ENCODE measurements at places on chromosomes 5 and 9.
A peak's percentile ranks its signal among the peaks of the same experiment; 100 is the strongest.

GRCh38 chr5:111548348-111548950 lies 36.1 kb upstream of the STARD4 start:
- no peak for DNase-seq

DNA sequence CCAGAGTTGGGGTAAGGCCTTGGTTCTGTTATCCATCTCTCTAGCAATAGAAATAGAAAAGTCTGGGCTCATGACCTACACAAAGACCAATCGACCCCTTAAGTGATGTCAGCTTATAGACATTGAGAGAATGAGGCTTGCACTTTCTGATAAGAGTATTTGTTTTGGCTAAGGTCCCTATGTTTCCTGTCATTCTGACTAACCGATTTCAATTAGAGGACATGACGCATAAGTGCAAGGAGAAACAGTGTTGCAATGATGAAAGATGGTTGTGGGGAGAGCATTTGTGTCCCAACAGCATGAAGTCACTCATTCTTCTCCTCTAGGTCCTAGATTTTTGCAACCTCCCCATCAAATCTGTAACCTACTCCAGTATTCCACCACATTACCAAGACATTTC lies 255.1 kb downstream of the MAT2B start:
- DNase-seq: no peak

DNA sequence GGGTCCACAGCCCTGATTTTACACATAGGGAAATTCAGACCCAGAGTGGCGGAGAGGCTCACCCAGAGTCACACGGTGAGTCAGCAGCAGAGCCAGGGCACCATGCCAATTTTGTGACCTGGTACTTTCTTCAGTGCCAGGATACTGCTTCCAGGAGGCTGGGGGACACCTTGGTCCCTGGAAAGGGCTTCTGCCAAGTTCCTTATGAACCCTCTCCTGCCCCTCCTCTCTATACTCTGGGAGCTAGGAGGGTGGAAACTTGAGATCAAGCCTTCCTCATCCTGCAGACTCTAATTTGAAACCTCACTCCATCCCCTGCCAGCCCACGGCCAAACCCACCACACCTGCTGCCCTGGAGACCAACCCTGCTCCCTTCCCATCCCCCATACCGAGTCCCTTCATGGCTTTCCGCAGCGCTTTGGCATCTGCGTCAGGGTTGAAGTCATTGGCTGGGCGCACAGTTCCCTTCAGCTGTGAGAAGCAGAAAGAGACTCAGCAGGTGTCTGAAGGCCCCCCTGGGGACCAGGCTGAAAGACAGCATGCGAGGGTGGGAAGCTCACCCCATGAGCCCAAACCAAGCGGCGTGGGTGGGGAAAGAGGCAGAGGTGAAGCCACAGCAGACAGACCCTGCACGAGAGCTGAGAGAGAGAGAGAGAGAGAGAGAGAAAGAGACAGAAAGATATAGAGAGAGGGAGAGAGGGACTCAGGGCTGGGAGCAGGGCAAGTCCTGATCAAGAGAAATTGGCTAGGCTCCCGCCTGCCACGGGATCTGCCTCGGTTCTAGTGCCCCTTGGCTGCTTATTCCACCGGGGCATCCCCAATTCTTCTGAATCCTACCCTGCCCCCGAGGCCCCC lies 33.5 kb downstream of the ANXA6 start:
- no peak for DNase-seq

- DNase-seq: no peak
Observed at GRCh38 chr5:141101059-141101458, 786 bp downstream of the PCDHB3 start.

- DNase-seq: no peak
Observed at GRCh38 chr5:10306806-10307205, 896 bp downstream of the CMBL start.

DNA sequence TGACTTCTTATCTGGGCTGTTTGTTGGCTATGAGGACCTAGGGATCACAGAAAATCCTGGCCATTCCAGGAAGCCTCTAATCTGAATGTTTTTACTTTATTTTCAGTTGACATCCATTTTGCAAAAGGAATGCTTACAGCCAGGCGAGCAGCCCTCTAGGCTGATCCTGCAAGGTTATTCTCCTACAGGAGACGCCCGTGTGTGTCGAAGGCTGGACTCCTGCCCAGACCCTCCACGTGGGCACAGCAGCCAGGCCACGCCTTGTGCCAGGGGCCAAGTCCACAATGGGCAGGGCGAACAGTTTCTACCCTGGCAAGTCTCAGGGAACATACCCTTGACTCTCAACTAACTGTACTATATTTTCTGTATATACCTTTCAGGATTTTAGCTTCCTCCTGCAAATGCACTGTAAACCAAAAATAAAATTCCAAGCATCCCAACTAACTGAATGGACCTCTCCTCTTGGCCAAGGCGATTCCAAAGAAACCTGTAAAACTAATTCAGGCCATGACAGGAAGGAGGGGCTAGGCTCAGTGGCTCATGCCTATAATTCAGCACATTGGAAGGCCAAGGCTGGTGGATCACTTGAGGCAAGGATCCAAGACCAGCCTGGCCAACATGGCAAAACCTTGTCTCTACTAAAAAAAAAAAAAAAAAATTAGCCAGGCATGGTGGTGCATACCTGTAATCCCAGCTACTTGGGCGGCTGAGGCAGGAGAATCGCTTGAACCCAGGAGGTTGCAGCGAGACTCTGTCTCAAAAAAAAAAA lies 5.7 kb downstream of the CMBL start:
- DNase-seq: no peak

GRCh38 chr5:36734422-36734821 lies 128.0 kb downstream of the SLC1A3 start:
- DNase-seq: no peak

GRCh38 chr9:131734165-131734610 lies 5.7 kb downstream of the RAPGEF1 start:
- DNase-seq: no peak

- DNase-seq: no peak
Observed at GRCh38 chr5:65916636-65917035, 9.7 kb upstream of the ERBIN start.

- no peak for DNase-seq
Observed at GRCh38 chr9:13983607-13984006, 330.3 kb downstream of the NFIB start.

DNA sequence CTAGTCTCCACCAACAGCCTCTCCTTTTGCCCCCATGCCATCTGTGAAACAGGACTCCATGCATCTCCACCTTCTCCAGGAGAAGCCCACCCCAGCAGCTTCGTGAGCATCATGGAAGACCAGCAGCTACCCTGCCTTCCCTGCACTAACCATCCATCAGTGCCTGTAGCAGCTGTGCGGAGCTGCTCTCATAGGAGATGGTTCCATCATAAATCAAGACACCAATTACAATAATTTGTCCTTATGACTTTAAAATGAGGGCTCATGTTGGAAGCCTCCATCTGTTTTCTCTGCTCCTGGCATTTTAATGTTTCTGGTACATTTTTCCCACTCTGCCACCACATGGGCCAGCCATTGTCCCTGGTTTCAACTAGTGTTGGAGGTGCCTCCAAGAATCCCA lies 69.9 kb downstream of the FGF1 start:
- DNase-seq: no peak

DNA sequence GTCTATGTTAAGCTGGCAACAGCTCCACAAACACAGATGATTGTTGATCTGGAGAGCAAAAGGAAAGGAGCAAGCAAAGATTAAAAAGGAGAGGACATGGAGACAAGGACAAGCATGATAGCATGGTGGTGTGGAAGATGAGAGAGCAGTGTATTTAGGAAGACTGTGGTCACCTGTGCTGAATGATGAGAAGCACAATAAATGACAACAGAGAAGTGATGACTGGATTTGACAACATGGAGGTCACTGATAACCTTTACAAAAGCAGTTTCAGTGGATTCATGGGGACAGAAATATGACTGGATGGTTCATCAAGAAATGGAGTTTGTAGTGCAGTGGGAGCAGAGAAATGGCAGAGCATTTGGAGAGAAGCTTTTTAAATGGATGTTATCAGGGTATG lies 20.2 kb downstream of the TTC33 start:
- DNase-seq: no peak

DNA sequence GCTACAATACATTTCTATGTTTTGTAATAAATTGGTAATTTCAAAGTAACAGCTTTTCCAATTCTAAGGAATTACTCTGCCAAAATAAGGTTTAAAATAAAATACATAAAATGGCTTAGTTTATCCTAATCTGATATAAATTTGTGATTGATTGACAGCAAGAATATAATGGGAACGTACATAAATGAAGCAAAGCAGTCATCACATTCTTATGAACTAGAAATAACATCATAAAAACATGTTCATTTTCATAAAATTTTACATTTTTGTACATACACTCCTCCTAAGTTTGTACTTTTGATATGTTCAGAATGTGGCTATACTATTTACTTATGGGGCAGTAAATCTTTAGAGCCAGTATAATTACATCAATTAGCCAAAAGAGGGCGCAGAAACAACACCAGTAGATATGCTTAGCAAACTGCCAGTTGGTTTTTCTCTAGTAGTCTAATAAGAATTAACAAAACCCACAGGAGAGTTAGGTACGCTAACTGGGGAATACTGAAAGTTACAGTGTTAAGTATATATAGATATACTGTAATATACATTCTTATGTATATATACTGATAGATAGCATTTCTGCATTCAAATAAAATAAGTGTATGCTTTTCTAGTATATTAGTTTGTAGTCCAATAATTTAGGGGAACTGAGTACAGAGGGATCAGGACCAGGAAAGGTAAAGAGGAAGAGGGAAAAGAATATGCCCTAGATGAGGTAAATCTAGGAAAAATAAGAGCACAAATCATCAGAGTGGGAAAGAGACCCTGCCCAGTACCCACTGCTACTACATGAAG lies 76.8 kb downstream of the ZDHHC21 start:
- DNase-seq: peak; percentile 17

GRCh38 chr9:128482186-128482585 lies 22.3 kb upstream of the GLE1 start:
- DNase-seq: no peak

GRCh38 chr5:1178529-1179382 lies 22.6 kb upstream of the SLC6A19 start:
- no peak for DNase-seq

GRCh38 chr5:137845472-137845871 lies 22.2 kb upstream of the MYOT start:
- no peak for DNase-seq

GRCh38 chr5:150642991-150643710 lies 2.7 kb downstream of the SYNPO start:
- no peak for DNase-seq

- no peak for DNase-seq
Observed at GRCh38 chr9:70093944-70094343, 50.3 kb downstream of the MAMDC2 start.

GRCh38 chr5:122400938-122401337 lies 88.9 kb downstream of the SNCAIP start:
- DNase-seq: no peak

- DNase-seq: no peak
Observed at GRCh38 chr5:57452885-57453284, 29.7 kb downstream of the ACTBL2 start.

DNA sequence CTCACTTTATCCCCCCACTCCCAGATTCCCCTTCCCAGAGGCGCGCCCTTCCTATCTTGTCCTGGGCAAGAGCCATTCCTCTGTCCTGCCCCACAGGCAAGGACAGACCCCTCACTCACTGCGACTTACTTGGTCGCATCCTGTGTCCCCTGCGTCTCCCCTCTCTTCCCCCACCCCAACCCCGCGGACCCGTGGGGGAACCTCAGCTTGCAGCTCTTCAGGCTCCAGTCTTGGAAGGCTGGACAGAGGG lies 542 bp downstream of the GGTA1 start:
- no peak for DNase-seq

DNA sequence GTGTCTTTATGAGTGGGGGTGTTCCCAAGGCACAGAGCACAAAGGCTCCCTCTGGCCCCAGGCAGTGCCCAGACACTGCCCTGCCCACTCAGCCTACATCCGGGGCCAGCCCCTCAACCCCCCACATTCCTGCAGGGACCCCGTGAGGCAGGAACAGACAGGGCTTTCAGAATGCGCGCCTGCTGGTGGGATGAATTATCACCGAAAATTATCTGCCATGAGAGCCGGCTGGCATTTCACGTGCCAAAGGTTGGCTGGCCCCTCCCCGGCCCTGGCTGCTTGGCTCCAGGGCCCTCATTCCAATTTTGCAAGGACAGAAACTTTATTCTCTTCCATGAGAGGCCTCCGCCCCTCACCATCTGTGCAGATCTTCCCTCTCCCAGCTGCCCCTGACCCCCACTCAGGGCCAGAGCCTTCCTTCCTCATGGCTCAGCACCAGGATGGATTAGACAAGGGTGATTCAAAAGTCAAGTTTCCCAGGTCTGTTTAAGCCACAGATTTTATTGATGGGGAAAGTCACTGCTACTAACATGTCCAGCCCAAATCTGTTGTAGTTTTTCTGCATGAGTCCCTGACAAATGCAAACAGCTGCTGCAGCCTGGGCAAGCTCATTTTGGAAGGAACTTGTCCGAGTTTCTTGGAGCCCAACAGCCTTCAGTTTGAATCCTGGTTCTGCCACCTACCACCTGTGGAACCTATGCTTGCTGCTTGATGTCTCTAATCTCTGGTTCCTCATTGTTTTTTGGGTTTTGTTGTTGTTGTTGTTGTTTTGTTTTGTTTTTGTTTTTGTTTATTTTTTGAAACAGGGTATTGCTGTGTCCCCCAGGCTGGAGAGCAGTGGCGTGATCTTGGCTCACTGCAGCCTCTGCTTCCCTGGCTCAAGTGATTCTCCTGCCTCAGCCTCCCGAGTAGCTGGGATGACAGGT lies 32.3 kb upstream of the WDR38 start:
- no peak for DNase-seq

- no peak for DNase-seq
Observed at GRCh38 chr9:121966706-121967105, 126.4 kb downstream of the TTLL11 start.

DNA sequence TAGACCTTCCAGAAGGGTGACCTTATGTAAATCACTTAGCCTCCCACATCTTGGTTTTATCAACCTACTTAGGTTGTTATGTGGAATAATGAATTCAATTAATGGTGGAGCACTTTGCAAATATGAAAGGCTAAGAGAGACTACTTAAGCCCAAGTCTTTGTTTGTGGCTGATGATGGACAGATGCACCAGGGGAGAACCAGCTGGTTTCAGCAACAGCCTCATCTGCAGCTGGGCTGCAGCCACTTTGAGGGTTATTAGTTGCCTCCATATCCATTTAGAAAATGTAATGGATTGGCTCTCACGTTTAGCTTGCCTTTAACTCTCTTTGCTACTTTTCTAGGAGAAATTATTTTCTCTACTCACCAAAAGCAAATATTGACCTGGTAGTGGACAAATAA lies 146.6 kb downstream of the ESM1 start:
- DNase-seq: no peak

GRCh38 chr9:131274674-131275331 lies 1.5 kb downstream of the FAM78A start:
- no peak for DNase-seq

- DNase-seq: no peak
Observed at GRCh38 chr9:115837618-115838017, 316.0 kb upstream of the PAPPA start.

- DNase-seq: no peak
Observed at GRCh38 chr5:31218978-31219377, 25.5 kb downstream of the CDH6 start.

- DNase-seq: no peak
Observed at GRCh38 chr5:170076211-170076610, 29.5 kb upstream of the FOXI1 start.

All from iPS DF 19.7 (cell line).